ENCODE measurements at places on chromosomes 5 and 9.

- DNase-seq: no peak
Observed at GRCh38 chr5:59496524-59497134, 396.9 kb downstream of the PDE4D start.

DNA sequence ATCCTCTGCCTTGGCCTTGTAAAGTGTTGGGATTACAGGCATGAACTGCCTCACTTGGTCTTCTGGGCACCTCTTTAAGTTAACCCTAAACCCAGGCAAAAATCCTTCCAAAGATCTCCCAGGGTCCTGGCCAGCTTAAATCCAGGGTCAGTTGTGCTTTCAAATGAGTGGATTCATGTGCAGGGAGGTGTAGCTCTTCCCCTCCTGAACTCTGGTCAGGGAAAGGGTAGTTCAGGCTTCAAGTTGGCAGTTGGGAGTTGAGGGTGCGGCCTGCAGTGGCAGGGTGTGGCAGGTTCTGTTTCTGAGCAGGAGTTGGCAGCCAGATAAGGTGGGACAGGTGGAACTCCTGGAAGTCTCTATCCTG, 3.6 kb downstream of the HNRNPAB start:
- DNase-seq: no peak

DNA sequence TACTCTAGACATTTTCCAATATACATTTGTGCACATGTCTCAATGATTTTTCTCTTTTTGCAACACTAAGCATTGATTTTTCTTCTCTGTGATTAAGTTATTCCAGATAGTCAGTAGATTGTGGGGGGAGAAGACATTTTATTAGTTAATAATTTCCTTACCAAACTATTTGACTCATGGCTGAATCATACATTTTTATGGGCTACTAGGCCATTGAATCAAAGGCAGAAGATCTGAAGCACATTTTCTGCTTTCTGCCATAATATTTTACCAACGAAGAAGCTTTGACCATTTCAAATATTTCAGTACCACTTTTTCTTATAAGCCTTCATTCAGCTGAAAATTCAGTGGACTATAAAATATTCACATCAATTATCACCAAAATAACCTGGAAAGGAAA, 175.6 kb downstream of the IRX2 start:
- DNase-seq: no peak

- DNase-seq: no peak
Observed at GRCh38 chr5:133829786-133830185, 138.6 kb downstream of the C5orf15 start.

GRCh38 chr5:60740322-60740721, 40.4 kb upstream of the DEPDC1B start:
- no peak for DNase-seq

DNA sequence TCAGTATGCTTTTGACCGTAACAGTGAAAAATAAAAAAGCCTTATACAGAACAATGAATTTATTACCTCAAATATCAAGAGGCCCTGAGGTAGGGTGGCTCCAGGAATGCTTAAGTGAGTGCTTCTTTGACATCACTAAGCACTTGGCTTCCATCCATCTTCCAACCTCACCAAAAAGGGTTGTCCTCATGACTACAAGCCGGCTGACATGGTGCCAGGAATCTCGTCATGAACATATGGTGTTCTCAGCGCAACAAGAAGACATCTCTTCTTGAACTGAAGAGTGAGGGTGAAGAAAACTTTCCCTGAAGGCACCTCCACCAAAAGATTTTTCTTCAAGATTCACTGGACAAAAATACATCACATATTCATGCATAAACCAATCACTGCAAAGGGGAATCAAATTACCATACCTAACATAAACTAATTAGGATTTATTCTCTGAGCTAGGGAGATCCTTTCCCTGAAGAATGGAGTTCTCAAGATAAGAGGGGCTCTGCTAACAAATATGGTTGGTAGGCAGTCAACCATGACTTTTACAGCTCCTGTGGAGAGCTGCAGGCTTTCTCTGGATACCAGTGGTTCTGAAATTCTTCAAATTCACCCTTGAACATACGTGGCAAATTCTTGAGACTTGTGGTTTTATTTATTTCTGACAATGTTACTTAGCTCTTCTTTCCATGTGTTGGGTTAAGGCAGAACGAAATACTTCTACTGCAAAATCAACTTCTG, 49.5 kb downstream of the AGXT2 start:
- DNase-seq: no peak

DNA sequence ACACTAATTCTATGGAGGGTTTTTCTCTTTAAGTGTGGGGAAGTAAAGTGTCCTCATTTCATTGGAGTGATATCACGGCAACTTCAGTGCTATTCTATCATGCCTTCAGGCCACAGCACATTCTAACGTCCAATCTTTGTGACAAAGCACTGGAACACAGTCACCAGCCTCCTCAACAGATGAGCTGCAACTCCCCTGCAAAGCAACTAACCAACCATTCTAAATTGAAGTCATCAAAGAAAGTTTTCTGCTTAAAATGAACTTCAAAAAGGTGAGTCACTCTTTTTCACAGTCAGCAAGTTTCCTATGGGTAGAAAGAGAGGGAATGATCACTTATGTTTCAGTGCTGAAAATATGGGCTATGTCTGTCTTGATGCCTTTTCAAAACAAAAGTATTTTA, 190.8 kb downstream of the ELAVL2 start:
- no peak for DNase-seq

- DNase-seq: no peak
Observed at GRCh38 chr5:95870105-95870672, 47.7 kb upstream of the GLRX start.

GRCh38 chr5:177116631-177117373, 16.8 kb upstream of the NSD1 start:
- DNase-seq: peak; percentile 93

- peak; percentile 10 for DNase-seq
Observed at GRCh38 chr5:159441441-159441840, 111.2 kb upstream of the IL12B start.

GRCh38 chr9:1276474-1276873, 226.3 kb downstream of the DMRT2 start:
- no peak for DNase-seq

- DNase-seq: no peak
Observed at GRCh38 chr5:75632321-75632720, 21.1 kb downstream of the ANKDD1B start.

- peak; percentile 37 for DNase-seq
Observed at GRCh38 chr5:33180900-33181299, 259.9 kb upstream of the TARS1 start.

- no peak for DNase-seq
Observed at GRCh38 chr5:133531594-133531993, 80.7 kb downstream of the FSTL4 start.

DNA sequence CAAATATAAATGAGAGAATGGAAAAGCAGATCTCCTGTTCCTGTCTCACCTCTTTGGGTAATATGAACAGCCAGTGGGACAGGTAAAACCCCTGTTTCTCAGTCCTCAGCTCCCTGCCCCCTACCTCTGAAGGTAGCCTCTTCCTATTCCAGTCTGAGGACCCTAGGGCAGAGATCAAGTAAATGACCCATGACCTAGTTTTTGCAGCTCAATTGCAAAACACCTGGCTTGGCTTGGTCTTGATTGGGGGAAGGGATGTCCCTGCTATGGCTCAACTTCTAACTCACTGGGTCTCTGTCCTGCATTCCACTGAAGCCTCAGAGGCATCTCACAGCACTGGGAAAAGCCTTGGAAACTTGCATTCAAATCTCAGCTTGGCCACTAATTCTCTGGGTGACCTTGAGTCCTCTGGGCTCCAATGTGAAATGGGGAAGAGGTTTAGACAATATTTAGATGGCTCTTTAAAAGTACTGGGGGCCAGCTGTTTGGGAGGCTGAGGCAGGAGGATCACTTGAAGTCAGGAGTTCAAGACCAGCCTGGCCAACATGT, 1.6 kb upstream of the GALT start:
- no peak for DNase-seq

DNA sequence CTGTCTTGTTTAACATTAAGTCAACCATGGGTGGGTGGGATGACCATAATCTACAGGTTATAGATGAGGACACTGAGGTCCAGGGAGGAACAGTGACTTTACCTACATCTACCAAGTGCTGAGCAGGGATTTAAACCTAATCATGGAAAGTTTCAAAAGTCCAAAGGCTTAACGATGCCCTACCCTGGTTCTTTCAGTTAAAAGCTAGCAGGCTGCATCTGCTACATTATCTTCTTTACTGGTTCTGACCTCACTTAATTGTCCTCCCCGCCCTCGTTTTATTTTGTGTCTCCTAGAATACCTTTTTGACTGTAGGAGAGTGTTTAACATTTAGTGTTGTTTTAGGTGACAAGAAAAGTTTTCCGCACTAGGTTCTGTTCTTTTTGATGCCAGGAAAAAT, 735.2 kb downstream of the TLR4 start:
- DNase-seq: no peak

DNA sequence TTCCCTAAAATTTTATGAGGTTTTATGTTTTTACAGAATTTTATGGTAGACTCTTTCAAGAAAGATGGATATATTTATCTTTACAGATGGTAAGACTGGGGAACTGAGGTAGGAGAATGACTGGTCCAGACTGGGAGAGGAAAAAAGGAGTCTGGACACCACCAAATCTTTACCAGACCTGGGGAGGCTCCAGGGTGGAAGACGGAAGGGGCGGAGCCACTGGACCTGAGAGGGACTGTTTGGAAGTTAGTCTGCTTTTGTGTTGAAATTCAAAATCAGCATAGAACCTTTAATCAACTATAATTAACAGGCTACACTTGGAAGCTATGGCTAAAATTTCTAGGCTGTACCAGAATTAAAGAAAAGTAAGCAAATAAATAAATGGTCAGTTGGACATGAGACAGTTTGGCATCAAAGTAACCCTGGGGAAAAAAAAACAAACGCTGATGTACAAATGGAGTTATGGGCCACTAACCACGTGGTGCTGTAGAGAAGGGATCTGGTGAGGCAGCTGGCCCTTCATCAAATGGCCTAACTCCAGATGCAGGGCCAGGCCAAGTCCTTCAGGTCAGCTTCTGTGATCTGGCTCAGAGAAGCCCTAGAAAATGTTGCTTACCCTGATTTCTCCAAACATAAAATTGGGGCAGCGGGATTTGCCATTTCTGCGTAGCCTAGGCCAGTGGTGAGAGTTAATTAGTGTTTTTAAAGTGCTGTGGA, 155.1 kb downstream of the ARSB start:
- DNase-seq: peak; percentile 42

DNA sequence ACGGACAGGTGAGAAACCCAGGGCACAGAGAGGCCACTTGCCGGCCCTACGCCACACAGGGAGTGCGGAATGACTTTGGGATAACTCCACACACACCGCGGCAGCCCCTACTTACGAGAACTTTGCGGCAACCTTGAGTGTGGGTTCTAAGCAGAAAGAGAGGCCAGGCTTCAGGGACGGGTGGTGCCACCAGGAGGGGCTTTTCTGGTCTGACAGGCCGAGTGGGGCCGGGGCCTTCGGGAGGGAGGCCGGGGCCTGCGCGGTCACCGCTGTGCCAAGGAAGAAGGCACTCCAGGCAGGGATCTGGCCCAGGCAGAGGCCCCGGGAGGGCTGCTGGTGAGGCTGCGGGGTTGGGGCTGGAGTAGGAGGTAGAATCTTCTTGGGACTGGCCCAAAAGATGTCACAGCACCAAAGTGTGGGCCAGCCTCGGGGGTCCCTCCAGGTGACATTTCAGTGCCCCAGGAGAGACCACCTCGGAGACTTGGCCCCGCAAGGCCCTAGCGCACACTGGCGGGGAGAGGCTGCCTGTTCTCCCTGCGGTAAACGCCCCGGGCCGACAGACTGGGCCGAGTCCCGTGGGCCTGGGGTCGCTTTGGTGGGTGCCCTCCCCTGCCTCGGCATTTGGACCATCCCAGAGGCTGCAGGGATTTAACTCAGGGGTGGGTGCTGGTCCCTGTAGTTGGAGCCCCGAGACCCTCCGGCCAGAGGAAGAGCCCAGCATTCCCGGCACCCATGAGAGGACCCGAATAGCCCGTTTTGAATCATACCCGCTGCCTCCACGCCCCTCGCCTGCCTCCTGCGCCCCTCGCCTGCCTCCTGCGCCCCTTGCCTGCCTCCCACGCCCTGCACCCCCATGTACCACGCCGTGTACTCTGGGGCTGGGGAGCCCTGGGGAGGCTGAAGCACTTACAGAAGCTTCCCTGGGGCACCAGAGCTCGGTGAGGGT, 9.0 kb upstream of the RNU6ATAC start:
- no peak for DNase-seq

GRCh38 chr5:57028161-57028560, 76.2 kb upstream of the MIER3 start:
- no peak for DNase-seq

GRCh38 chr9:98877311-98877710, 66.4 kb upstream of the COL15A1 start:
- DNase-seq: no peak

- DNase-seq: no peak
Observed at GRCh38 chr9:99785010-99785590, 36.6 kb upstream of the NR4A3 start.

DNA sequence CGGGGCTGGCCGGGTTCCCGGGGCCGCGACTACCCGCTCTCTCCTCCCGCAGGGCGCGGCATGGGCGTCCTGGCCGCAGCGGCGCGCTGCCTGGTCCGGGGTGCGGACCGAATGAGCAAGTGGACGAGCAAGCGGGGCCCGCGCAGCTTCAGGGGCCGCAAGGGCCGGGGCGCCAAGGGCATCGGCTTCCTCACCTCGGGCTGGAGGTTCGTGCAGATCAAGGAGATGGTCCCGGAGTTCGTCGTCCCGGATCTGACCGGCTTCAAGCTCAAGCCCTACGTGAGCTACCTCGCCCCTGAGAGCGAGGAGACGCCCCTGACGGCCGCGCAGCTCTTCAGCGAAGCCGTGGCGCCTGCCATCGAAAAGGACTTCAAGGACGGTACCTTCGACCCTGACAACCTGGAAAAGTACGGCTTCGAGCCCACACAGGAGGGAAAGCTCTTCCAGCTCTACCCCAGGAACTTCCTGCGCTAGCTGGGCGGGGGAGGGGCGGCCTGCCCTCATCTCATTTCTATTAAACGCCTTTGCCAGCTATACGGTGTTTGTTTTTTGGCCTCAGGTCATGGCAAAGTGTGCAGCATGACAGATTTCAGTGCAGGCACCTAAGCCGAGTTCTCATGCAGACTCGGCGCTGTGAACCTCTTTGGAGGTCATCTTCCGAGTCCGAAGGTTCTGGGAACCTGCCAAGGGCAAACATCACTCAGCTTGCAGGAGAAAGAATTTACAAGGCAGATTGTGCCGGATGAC, 516 bp downstream of the MRPL41 start:
- no peak for DNase-seq

DNA sequence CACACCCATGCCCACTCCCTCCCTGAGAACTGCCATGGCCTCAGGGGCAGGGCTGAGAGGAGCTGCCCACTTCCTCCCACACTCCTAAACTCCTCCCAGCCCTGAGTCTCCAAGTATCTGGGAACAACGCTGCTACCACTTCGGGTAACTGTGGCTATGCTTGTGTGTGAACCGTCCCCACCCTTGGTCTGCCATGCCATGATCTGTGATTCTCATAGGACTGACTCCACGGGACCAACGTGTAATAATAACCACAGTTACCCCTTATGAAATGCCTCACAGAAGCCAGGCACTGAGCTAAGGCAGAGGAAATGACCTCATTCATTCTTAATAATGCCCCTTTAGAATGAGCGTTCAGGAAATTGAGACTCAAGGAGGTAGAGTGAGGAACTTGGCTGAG, 103.9 kb upstream of the SMIM23 start:
- DNase-seq: no peak

GRCh38 chr5:123155446-123155960, 66.5 kb downstream of the PRDM6 start:
- peak; percentile 97 for DNase-seq

All from lung (tissue), 17 donors.